ENCODE measurements at places on chromosomes 2 and 18.

DNA sequence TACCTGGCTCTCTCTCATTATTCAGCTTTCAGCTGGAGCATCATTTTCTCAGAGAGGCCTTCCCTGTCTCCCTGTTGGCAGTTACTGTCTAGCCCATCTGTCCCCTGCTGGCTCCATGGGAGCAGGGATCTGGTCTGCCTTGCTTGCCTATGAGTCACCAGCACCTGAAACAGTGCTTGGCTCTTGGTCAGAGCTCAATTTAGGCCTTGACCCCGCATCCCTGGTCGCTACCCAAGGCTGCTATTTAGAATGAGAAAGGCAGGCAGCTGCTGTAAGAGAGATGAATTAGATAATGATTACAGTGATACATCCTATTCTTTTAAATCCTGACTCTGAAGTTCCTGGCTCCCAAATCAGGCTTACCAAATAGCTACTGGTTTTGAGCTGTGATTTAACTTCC lies 32.9 kb downstream of the KCNE4 start:
- DNase-seq: no peak

DNA sequence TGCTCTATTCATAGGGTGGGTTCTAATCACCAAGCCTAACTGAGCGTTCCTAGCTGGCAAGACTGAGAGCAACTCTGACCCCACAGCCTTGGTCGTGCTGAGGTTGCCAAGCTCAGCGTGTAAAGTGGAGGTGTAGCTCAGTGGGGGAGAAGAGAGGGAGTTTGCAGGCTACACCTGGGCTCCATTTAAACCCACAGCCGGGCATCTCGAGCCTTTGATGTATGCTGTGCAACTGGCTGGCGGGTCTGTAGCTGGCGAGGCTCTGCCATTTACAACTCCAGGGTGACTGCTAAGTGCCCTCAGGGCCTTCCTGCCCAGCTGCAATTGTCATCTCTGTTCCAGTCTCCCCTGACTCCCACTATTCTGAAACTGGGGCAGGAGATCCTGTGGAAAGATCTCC lies 20.0 kb upstream of the CHRNA1 start:
- DNase-seq: no peak

DNA sequence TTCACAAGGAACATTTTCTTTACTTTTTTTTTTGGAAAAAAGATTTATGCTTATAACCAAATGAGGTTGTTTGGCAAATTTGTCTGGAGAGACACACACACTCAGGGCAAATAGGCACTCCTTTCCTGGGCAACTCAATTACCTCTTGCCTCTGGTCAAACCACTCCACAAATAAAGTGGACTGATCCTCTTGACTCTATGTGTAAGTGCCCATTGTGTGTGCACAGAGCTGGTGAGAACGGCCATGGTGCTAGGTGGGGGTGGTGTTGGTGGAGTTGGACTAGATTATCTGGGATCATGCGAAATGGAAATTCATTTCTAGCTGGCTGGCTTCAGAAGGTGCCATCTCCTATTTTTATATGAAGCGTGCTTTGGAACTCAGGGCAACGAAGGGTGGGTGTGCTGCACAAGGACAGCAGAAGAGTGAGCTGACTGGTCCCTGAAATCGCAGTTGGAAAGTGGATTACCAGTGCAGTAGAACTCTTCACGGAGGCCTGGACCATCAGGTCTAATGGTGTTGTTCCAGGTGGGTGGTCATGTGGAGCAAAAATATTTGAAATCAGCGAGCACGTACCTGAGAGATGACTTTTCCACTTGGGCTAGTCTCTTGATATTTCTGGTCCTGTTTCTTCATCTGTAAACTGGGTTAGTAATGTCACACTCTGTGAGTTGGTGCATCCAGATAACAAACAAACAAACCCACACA lies 149.9 kb downstream of the RPIA start:
- no peak for DNase-seq

GRCh38 chr2:179751163-179751809 lies 110.1 kb downstream of the ZNF385B start:
- no peak for DNase-seq

- DNase-seq: no peak
These were observed 55.9 kb upstream of the NT5C1B start for GRCh38 chr2:18645315-18645714.

- DNase-seq: no peak
These were observed 128.8 kb upstream of the BCL2L11 start for GRCh38 chr2:110991911-110992310.

DNA sequence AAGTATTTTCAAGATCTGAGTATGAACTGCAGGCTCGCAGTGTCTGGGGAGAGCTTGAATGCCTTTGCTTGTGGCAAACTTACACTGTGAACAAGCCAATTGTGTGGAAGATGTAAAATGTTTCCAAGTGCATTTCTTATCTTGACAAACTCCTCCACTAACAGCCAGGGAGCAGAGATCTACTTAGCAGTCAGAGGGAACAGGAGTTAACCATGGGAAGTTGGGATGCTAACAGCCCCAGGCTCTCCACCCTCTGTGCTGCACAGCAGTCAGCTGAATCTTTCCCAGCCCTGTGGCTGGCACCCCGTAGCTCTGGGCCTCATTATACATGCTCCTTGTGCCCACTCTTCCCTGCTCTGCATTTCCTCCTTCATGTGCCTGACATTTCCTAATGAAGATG lies 450.2 kb downstream of the TSN start:
- no peak for DNase-seq

DNA sequence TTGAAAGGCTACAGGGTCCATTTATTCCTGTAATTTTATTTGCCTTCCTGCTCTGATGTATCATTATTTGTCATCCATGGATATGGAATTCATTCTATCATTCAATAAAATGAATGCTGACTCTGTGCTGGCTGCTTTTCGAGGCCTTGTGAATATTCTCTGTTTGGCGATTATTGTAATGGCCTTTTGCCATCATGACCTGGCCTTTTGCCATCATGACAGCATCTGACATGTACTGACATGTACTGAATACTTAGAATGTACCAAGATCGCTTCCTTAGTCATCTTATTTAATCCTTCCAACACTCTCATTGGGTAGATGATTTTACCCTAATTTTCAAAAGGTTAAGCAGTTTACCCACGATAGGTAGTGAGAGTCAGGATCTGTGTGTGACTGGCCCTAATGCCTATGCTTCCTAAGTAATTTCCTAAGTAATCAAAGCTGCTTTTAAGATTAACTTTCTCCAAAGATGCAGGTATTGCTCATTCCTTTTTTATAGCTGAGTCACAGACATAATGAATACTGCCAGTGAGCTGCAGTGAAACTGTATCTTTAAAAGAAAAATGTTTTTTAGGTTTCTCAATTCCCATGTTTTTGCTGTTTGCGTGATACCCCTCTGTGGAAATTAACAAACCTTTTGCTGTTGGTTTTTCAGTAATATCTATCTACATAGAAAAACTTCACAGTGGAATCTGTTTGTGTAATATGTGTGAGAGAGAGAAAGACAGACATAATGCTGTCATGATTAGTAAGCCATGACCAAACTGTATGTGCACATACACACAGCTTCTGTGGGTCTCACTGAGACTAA lies 127.8 kb downstream of the CERS6 start:
- DNase-seq: no peak

DNA sequence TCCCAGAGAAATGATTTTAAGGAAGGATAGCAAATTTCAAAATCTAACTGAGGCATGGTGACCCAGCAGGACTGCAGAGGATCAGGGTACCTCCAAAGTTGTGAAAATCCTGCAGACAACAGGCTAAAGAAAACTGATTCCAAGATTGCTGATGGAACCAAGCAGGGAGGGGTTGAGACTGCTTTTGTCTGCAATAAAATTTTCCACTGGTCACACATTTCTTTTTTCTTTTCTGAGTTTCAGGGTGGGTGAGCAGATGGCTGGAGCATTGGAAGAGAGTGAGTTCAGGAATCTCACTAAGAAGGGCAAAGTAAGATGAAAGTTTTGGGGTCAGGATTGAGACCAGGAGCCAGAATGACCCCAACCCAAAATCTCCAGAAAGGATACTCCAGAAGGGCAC lies 321.0 kb downstream of the TNS1 start:
- DNase-seq: no peak

DNA sequence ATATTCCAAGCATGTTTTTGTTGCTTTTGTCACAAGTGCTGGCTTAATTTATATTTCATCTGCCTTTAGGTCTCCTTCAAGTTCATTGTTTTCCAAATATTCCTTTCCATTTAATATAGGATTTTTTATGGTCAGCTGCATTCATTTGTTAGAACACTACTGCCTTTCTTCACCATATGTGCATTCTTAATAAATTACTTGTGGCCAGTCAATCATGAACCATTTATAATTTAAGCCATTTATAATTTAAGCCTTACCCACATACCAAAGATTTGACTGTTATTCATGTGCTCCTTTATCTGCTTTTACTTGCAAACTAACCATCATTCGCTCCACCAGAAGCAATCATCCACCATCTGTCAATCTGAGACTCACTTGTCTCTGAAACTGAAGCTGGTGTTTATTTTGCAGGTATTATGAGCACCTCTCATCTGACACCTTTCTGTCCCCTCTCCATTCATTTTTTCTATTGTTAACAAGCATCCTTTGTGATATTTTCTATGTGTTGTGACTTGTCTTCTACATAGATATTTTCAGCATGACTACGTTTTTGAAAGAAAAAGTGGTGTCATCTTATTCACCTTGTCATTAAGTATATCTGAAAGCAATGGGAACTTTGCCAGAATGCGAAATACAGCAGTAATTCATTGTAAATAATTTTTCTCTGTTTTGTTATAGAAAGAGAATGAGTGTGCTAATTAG lies 786.8 kb downstream of the KCNJ3 start:
- DNase-seq: no peak

GRCh38 chr18:47777626-47778025 lies 152.8 kb downstream of the SMAD2 start:
- DNase-seq: no peak

DNA sequence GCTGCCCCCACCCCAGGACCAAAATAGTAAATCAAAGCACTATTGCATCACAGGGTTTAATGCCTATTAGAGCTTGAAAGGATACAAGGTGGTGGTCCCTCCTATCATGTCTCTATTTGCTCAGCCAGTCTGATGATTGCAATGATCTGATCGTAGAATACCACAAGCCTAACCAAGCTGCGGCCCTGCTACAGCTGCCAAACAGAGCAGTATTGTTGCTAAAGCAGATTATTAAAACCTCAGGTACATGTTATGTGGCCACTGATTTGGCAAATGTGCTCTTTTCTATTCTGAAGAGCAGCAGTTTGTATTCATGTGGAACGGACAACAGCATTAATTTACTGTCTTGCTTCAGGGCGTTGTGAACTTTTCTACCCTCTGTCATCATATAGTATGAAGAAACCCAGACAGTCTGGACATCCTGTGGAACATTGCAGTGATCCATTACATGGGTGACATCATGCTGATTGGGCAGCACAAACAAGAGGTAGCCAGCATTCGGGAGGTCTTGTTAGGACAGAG lies 8.4 kb upstream of the VAPA start:
- no peak for DNase-seq

GRCh38 chr2:171146633-171147032 lies 14.1 kb downstream of the TLK1 start:
- DNase-seq: no peak

DNA sequence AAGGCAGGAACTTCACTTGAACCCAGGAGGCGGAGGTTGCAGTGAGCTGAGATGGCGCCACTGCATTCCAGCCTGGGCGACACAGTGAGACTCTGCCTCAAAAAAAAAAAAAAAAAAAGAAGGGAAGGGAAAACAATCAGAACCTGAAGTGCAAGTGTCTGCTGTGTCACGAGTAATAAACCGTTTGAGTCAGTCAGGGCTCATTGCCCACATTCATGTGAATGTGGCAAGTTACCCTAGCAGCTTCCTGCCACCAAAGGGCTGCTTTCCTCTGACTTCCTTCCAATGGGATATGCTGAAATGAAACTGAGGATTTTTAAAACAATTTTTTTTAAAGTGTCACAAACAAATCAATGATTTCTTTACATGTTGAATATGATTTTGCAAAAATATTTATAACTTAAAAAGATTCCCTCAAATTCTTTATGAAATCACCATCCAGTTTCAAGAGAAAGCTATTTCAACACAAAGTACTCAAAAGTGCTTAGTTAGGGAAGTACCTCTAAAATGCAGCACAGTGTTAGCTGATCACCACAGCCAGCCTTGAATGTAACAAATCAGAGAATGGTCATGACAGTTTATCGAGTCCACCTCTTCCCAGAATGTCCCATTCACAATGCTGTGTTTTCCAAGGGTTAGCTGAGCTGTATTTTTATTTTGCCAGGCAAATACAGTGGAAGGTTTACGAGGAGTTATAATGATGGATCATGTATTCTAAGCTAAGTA lies 36.4 kb downstream of the WDSUB1 start:
- no peak for DNase-seq

DNA sequence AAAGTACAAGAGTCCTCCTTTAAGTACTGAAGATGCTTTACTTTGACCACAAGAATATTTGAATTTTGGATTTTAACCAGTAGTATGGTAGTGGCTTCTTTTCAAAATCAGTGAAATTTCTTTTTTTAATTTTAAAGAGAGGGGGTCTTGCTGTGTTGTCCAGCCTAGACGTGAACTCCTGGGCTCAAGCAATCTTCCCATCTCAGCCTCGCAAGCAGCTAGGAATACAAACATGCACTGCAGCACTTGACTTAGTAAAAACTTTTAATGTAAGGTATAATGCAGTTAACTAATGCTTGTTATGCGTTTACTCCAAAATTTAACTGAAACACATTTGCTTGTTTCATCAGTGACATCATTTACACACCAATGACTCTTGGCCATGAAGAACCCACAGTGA lies 49.6 kb downstream of the EML4 start:
- no peak for DNase-seq

DNA sequence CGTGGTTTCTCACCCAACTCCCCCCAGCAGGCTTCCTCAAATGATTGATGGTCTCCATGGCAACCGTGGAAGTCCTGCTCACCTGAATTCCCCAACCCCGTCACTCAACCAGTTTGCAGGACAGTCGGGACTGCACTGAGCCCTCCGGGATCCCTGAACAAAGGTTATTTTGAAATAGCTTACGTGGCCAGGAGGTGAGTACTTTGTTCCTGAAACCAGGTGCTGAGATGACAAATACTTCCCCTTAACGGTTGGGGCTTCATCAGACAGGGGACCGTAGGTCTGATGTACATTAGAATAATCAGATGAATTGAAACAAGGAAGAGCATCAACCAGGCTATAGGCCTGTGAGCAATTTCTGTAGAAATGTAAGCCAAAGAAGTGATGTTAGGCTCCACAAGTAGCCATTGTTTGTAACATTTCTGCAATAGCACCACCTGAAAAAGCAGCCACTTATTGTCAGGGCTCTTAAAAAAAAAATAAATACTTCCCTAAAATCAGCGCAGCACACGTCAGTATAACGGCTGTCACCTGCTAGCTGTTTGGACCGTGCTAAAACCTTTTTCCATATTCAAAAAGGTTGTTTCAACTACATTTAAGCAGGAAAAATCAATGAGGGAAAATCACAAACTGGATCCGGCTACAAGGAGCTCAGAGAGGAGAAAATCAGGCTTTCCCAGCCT lies 206.4 kb upstream of the ID2 start:
- DNase-seq: peak; percentile 35
